SIG-M5 (cell line): ENCODE measurements at places on chromosomes 6 and 20.

DNA sequence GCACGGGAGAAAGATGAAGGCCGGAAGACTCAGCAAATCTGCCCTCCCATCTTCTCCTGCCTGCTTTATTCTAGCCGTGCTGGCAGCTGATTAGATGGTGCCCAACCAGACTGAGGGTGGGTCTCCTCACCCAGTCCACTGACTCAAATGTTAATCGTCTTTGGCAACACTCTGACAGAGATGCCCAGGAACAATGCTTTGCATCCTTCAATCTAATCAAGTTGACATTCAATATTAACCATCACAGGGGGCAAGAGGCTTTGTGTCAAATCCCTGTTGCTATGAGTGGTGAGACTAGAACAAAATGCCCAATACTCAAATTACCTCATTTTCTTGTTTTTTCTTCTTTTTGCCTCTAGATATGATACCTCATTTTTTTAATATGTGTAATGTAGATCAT, 27.4 kb upstream of the PLAGL1 start:
- no peak for DNase-seq

- DNase-seq = no peak
Measured at GRCh38 chr20:62253398-62253797, 15.1 kb downstream of the OSBPL2 start.

DNA sequence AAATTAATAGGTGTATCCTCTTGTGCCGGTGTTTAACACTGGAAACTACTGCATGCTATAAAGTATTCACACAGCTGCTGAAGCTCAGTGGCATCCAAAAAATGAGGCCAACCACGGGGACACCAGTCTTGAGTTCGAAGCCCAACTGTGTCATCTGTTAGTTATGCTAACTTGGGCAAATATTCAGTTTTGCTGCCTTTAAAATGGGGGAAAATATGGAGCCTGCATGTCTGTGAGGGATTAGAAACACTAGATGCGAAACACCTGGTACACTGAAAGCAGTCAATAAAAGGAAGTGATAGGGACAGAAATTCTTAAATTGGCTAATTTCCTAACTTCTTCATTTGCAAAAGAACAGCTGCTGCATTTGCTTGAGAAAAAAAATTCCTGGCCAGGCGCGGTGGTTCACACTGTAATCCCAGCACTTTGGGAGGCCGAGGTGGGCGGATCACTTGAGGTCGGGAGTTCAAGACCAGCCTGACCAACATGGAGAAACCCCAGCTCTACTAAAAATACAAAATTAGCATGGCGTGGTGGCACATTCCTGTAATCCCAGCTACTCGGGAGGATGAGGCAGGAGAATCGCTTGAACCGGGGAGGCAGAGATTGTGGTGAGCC, 36.6 kb upstream of the MLIP start:
- no peak for DNase-seq

DNA sequence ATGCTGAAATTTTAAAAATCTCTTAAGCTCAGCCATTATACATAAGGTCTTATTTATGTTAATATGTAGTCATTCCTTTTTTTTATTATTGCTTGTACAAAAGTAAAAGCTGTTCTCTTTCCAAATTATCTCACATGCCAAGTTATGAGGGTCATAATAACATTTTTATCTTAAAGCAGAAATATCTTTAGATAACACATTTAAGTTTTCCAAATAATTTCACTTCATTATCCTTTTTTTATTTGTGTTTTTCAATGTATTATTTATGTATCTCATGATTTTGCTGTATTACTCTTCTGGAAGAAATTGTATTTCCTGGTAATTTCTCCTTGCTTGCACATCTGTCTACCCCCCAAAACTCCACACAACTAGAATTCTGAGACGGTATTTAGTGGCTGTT, 461.1 kb upstream of the SOX4 start:
- DNase-seq = no peak

- DNase-seq = no peak
Measured at GRCh38 chr6:56659721-56660380, 17.2 kb upstream of the DST start.

- no peak for DNase-seq
Measured at GRCh38 chr6:144326393-144326792, 41.3 kb downstream of the UTRN start.

GRCh38 chr20:34037121-34037520, 43.4 kb downstream of the RALY start:
- DNase-seq = no peak

DNA sequence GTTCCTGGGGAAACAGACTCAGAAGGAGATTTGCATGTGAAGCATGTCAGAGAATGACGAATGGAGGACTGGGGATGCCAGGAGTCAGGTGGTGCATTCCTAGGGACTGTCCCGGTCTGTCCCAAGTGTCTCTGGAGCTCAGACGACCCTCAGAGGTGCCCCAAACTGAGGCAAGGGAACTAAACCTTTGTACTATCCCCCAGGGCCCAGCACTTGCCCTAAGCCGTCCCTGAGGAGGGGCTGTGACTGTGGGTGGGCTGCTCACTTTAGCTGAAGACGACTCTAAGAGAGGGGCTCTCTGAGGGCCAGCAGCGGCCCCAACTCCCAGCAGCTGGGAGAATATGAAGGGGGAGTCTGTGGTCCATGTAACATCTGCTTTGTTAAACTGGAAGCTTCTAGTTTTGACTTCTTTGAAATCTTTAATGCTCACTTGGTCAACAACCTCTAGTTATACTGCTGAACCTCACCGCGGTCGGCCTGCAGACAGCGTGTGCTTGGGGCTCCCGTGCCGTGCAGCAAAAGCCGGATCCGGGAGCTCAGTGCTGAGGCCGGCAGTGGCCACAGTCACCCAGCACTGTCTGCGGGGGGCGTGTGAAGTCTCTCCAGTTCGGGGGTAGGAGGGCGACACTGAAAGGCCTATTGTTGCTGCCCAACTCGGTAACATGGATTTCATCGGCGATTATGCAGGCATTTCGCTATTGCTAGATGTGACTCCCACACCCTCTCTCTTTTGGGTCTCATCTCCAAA, 34.2 kb downstream of the TUBB2B start:
- DNase-seq = no peak

GRCh38 chr6:31770860-31771259, 6.3 kb downstream of the VWA7 start:
- DNase-seq = no peak

GRCh38 chr6:166657531-166657930, 30.5 kb upstream of the RPS6KA2 start:
- no peak for DNase-seq

DNA sequence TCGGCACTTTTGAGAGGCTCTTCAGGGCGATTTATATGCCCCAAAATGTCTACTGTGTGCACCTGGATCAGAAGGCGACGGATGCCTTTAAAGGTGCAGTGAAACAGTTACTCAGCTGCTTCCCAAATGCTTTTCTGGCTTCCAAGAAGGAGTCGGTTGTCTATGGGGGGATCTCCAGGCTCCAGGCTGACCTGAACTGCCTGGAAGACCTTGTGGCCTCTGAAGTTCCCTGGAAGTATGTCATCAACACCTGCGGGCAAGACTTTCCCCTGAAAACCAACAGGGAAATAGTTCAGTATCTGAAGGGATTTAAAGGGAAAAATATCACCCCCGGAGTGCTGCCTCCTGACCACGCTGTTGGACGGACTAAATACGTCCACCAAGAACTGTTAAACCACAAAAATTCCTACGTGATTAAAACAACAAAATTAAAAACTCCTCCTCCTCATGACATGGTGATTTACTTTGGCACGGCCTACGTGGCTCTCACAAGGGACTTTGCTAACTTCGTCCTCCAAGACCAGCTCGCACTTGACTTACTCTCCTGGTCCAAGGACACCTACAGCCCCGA, 8.2 kb downstream of the GCNT2 start:
- DNase-seq = no peak

GRCh38 chr6:140979642-140980091, 1153.1 kb upstream of the GJE1 start:
- no peak for DNase-seq

GRCh38 chr6:167648501-167649278, 178.0 kb upstream of the AFDN start:
- no peak for DNase-seq

DNA sequence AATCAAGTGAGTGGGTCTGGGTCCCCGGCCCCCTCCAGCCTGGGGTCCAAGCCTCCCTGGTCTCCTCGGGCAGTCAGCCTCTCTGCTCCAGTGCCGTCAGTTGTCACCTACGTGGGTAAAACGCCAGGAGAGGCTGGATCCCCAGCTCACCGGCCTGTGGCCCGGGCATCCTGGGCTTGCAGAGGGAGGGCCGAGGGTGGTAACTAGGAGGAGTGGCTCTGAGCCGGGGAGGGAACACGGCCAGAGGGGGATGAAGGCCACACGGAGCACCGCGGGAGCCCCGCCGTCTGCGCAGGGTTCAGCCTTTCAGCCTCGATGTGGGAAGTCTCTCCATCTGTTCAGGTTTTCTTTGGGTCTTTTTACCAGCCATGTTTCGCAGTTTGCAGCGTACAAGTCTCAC, 29.5 kb upstream of the BHLHE23 start:
- no peak for DNase-seq

- DNase-seq = no peak
Measured at GRCh38 chr6:26497610-26498009, 2.5 kb upstream of the BTN1A1 start.

DNA sequence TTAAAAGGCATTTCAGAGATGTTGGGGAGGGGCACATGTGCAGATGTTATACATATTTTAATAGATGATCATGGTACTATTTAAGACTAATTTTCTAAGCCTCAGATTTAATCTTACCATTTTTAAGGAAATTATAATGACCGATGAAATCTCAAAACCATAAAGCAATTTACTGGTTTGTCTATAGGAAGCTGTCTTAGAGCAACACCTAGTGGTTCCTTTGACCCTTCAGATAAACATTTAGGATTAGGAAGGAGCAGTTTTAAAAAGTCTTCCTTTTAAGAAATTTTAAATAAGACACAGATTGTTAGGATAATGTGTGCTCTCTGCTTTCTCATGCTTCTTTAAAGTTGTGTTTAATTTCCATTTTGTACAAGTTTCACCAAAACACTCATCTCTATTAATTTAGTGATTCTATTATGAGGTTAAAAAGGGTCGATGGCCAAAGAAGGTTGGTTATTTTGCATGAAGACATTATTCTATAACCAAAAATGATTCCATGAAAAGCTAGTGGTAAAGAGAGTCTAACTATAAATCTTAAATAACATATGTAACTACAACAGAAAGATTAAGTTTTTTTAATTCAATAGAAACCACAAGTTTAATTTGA, 376.4 kb downstream of the HACE1 start:
- no peak for DNase-seq

DNA sequence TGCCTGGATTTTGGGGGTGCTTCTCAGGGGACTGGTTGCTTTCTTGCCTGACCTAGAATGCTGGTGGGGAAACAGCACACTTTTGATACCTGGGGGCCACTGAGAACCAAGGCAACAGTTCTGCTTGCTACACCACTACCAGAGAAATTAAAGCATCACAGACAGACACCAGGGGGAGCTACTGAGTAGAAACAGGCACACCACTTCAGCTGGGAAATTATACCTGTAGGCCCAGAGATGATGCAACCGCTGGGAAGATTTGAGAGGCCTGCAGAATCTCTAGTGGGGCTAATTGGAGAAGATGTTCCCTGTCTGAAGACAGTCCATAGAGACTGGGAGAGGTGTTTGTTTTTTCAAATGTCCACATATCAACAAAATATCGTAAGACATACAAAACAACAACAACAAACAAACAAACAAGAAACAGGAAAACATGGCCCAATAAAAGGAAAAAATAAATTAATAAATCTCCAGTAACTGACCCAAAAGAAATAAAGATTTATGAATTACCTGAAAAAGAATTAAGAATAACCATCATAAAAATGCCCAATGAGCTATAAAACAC, 129.4 kb upstream of the RIN2 start:
- DNase-seq = no peak

GRCh38 chr20:20363799-20364592, 3.9 kb upstream of the INSM1 start:
- no peak for DNase-seq

DNA sequence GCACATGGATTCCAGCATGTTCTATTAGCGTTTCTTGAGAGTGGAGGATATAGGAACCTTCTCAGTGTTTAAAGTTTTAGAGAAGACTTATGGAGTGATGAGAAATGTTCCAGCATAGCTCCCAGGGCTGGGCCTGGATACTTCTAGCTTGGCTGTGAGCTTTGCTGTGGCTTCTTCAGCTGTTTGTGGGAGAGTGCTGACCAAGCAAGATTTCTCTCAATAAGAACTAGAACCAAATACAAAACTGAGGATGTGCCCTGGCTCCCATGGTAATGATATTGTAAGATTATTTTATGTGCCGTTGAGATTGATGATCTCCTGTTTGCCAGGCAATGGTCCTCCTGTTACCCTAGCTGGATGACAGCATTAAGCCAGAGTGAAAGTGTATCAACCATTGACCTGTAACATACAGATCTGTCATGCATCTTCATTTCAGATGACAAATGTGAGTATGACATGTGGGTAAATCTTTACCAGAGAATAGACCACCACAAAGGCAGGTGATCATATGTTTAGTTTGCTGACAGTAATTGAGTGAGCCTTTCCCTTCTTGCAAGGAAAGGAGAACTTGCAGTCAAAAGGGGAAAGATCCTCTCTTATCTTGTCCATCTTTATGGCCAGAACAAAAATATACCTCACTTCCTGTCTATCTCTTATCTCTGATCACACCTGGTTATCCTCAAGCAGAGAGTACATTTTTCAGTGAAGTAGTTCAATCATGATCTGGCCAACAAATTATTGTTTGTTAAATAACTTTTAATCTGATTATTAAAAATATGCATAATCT, 180.1 kb downstream of the SLC24A3 start:
- DNase-seq = no peak

DNA sequence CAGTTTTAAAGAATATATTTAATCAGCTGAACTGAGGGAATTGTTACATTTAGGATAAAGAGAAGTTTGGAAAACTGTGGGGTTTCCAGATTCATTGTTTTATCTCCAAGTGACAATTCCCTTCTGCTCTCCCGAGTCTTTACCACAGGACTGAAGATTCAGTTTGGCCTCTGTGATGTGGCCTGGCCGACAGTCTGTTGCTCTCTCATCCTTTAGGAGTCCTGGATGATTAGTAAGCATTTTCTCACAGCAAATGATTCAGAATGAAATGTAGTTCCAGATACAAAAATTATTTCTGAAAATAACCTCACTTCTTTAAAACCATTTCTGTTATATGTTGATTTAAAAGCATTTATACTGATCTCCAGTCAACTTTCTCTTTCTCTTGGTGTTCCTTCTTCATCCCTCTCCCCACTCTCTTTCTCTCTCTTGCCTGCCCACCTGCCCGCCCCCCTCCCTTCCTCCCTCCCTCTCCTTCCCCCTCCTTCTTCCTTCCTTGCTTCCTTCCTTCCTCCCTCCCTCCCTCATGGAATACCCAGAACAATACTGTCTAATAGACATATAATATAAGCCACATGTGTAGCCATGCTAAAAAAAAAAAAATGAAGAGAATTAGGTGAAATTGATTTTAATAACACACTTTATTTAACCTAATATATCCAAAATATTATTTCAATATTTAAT, 254.9 kb downstream of the PRL start:
- no peak for DNase-seq

GRCh38 chr6:5995658-5995948, 11.1 kb downstream of the NRN1 start:
- DNase-seq = no peak

- no peak for DNase-seq
Measured at GRCh38 chr6:77143659-77144447, 319.4 kb downstream of the HTR1B start.

- DNase-seq = no peak
Measured at GRCh38 chr6:37724530-37725220, 27.0 kb upstream of the MDGA1 start.
